Esophagus squamous epithelium (tissue), 5 donors: ENCODE measurements at places on chromosomes 3 and 15. TPM values are rescaled to one million over a fixed set of nuclear protein-coding genes. Genes with fewer than 3 reads are reported as not detected.

The NRG4 gene
- total RNA-seq = 0.83 TPM

The HIGD2B gene
- total RNA-seq = not detected

The C3orf85 gene
- not detected for total RNA-seq

The MNS1 gene
- 1.0 TPM for total RNA-seq

The TTC23 gene
- 27.7 TPM for total RNA-seq

The MITF gene
- 1.6 TPM for total RNA-seq

The VGLL3 gene
- total RNA-seq = 1.4 TPM

The SERINC4 gene
- not detected for total RNA-seq

The TWF2 gene
- total RNA-seq = 31.6 TPM

The SLC26A6 gene
- 7.7 TPM for total RNA-seq

The GOLGA8O gene
- not detected for total RNA-seq

The TMEM266 gene
- total RNA-seq = 0.79 TPM

The IGF1R gene
- total RNA-seq = 54.8 TPM

The ZIC4 gene
- not detected for total RNA-seq
